Activated gamma-delta T cell (primary cell): ENCODE measurements at places on chromosomes 16 and 17.

- DNase-seq = no peak
These were observed 86.0 kb upstream of the LHX1 start for GRCh38 chr17:36851250-36851649.

DNA sequence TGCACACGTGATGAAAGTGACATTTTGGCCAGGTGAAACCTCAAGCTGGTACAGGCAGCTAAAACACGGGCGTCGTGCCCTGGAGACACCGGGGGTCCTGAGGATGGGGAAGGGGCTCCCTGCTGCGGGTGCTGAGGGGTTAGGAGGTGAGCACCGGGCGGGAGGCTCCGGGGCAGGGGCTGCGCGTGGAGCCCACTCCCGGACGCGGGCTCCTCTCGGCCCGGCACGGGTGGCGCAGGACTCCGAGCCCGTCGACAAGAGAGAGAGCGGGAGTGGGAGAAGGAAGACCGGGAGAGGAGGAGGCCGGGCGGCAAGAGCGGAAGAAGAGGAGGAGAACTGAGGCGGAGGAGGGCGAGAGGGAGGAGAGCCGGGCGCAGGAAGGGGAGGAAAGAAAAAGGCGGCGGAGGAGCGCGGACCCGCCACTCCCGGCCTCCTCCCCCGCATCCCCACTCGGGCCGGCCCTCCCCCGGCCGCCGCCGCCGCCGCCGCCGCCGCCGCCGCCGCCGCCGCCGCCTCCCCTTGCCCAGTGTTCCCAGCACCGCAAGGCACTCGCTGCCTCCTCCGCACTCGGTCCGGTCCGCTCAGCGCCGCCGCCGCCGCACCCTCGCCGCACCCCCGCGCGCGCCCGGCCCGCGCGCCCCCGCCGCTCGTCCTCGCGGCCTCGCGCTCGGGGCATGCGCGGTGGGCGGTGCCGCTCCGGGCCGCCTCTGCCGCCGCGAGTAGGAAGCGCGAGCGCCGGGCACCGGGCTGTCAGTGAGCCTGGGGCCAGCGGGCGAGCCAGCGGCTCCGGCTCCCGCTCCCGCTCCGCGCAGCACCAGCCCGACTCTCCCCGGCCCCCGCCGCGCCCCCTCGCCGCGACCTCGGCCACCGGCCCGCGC lies at the start of gene PRKCA:
PRKCA (plus strand) TSS at position 750 of the 878 bp plus-strand sequence.
- peak; percentile 51 for DNase-seq

GRCh38 chr16:12207939-12208338 lies 231.4 kb downstream of the SNX29 start:
- no peak for DNase-seq

- no peak for DNase-seq
These were observed 21.5 kb downstream of the DCAKD start for GRCh38 chr17:45029758-45030423.

DNA sequence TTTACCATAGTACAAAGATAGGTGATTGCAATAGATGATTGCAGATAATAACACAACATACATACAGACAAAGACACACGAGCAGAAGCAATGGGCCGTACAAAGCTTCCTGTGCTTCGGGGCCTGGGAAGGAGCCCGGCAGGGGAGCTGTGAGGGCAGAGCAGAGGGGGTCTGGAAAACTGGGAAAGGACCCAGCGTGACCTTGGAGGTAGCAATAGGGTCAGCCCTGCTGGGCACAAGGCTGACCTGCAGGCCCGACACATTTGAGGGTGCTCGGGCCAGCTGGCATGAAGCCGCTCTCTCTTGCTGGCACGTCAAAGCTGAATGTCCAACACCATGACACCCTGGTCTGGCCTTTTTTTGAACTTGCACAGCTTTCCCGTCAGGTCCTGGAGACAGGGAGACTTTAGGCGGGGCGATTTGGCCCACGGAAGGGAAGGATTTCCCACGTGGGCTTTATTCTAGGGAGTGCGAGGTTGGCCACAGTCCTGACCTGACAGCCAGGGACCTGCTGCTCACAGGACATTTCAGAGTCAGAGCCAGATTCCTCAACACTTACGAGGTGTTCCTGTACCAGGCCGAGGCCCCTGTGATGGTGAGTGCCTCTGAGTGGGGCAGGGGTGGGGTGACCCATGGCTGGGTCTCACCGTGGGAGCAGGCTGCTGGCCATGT lies 83.2 kb downstream of the NTN1 start:
- no peak for DNase-seq
